ELR (cell line): ENCODE measurements at places on chromosomes 1 and 21.

- DNase-seq = no peak
Observed at GRCh38 chr1:43925846-43926245, 7.8 kb upstream of the ARTN start.

DNA sequence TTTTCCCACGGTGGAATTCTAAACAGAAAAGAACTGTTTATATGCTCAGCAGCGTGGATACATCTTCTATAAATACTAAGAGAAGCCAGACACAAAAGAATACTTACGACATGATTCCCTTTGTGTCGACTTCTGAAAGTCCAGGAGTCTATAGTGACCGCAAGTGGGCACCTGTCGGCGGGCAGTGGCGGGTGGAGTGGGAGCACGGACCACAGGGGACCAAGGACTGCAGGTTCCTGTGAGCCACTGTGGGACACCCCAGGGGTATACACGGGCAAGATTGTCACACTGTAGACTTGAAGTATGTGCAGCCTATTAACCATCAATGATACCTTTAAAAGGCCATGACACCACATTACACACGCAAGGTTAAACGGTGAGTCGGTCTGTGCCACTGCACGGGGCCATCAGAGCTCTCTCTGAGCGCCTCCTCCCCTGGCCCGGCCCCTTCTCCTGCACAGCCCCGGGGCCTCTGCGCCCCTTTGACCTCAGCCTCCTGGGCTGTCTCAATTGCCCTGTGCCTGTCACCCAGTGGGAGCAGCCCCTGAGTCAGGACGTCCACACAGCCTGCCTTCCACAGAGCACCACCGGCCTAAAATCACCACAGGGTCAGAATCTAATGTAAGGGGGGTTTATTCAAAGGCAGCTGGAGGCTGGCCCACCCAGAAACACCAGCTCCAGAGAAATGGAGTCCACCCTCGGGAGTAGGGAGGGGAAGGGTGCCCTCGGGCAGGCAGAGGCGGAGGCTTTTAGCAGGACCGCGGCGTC, 90.0 kb upstream of the COL6A1 start:
- DNase-seq = no peak

GRCh38 chr1:201400212-201400851, 1.2 kb upstream of the LAD1 start:
- DNase-seq = no peak

DNA sequence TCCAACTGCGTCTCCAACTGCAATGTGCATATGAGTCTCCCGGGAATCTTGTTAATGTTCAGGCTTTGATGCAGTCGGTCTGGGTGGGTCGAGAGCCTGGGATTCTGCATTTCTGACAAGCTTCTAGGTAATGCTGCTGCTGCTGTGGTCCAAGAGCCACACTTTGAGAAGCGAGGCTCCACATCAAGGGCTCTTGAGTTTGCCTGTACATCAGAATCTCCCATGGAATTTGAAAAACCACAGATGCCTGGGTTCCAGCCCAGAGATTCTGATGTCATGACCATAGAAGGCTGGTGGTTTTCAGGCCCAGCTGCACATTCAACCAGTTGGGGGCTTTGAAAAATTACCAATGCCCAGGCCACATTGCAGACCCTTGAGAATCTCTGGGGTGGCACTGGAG, 93.9 kb upstream of the TARDBP start:
- no peak for DNase-seq
